ENCODE measurements at places on chromosomes 2 and 18. TPM values are rescaled to one million over a fixed set of nuclear protein-coding genes. Genes with fewer than 3 reads are reported as not detected.

Gene PLGLB2
- total RNA-seq, result 0.66 TPM

Gene NTSR2
- total RNA-seq, result not detected

Gene TRIM54
- total RNA-seq, result not detected

Gene QPCT
- 1.2 TPM for total RNA-seq

Gene ADCYAP1
- total RNA-seq, result 1.2 TPM

Gene FSIP2
- total RNA-seq, result 0.83 TPM

Gene CRYGD
- total RNA-seq, result not detected

Gene ACKR3
- 50.5 TPM for total RNA-seq

Gene UGT1A3
- total RNA-seq, result not detected

Gene VWC2L
- 0.11 TPM for total RNA-seq

GRCh38 chr2:237667893-237668292, 40.5 kb downstream of the LRRFIP1 start:
- no peak overlapping the region for H3K27ac ChIP-seq
- no peak for DNase-seq
- no peaks in the 10 kb centered on the region for H3K27me3 ChIP-seq
- peaks cover 51% of the 10 kb centered on the region for H3K4me1 ChIP-seq
- no peaks in the 10 kb centered on the region for H3K36me3 ChIP-seq

DNA sequence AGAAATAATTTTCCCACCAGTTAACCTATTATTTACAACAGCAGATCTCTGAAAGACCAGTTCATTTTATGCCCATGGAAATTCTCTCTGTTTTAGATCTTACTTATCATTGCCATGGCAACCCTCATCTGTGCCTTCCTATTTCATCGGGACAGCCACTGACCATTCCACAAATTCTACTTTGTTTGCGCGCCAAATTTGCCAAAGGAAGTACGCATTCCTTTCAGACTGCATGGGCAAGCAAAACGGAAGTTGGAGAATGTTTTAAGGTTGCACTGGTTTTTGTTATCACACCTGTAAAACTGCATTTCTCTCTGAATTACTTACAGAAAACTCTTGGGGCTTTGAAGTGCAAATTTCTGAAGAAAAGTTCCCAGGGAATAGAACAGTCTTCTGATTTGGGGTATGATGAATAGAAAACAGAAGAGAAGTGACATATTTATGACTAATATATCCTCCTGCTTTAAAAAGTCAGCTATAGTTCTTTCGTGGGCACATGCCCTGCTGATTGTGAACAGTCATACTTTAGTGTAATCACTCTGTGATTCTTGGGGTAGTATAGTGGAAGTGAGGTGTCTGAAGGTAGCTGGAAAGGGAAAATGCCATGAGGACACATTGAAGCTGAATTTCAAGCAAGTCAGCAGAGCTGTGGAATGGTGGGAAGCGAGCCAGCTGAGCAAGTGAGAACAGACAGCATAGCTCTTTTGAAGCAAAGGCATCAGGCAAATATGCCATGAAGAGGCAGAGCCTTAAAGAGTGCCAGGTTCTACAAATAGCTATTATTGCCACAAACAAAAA, 20.9 kb downstream of the NETO1 start:
- no peak for DNase-seq
- no peaks in the 10 kb centered on the region for H3K27me3 ChIP-seq
- H3K4me1 ChIP-seq, result no peaks in the 10 kb centered on the region

DNA sequence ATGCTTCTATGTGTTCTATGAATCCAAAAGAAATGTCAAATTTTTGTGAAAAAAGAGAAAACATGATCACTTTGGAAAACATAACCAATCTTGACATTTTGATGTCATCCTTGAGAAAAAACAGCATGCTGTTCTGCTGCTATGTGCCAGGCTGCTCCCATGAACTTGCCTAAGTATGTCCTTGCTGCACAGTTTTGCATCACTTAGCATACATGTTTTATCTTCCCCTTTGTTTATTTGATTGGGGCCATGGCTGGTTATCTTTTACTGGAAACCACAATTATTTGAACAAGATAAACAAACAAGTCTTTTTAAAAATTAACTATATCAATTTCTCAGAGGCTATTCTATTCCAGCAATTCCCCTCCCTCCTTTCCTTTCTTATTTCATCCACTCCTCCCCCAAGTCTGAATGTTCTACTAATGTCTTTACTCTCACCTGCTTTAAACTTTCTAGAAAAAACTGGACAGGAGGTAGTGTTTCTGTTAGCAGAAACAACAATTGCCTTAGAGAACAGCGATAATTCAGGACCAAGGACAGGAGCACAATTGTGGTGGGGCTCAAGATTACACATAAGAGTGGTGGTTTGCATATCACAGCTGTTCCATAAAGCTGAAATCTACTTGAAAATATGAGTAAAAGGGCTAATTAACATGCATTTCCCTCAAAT, 6.7 kb downstream of the AOX1 start:
- H3K4me3 ChIP-seq, result no peak overlapping the region
- H3K27me3 ChIP-seq, result no peaks in the 10 kb centered on the region
- peaks cover 28% of the 10 kb centered on the region for H3K36me3 ChIP-seq
- no peak overlapping the region for H3K27ac ChIP-seq
- no peak for DNase-seq

GRCh38 chr18:45039376-45039775, 358.7 kb downstream of the SETBP1 start:
- H3K27ac ChIP-seq, result no peak overlapping the region
- DNase-seq, result no peak
- no peak overlapping the region for H3K4me3 ChIP-seq

DNA sequence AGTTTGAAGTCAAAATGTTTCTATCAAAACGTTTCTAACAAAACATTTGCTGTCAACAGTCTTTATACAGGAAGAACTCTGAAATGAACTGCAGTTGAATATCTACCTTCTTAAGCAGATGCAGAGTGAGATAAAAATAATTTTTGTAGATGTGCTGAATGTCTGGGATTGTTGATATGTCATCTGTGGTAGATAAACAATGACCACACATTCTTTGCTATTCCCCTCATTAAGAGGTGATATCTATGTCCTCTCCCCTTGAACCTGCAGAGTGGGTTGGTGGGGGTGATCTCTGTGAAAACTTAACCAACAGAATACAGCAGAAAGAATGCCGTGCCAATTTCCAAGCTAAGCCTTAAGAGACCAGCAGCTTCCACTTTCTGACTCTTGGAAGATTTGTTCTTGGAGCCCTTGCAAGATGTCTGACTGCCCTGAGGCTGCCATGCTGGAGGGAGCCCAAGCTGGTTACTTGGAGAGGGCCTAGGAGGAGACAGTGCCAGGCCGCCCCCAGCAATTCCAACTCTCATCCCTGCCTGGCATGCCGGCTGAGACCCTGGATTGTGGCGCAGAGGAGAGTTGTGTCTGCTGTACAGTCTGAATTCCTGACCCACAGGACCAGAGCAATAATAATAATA, 80.8 kb downstream of the COLEC12 start:
- no peak for DNase-seq
- no peaks in the 10 kb centered on the region for H3K27me3 ChIP-seq
- no peaks in the 10 kb centered on the region for H3K36me3 ChIP-seq

DNA sequence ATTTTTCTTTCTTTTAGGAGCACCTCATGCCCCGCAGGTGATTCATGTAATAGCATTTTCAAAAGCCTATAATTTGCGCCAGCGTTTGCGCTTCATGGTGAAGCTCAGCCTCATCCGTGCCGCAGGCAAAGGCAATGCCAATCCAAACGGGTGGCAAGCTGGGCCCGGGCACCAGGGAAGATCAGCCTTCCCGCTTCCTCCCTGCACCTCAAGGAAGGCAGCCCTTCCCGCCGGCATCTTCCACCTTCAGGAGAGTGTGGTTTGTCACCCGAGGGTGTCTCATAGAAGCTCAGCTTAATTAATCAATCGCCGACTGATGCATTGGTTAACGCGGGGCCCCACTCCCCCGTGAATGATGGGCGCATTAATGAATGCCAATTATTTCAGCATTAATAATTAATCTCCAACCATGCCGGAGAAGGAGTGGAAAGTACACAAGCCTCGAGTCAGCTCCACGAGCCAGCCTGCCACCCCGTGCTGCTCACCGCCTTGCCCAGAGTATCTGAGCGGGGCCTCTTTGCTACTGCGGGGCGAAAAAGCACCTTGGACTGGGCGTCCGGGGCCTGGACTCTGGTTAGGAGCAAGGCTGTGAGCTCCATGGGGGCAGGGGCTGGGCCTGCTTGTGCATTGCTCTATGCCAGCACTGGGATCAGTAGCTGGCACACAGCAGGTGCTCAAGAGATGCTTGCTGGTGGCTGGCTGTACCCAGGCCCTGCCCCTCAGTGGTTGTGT, 13.0 kb downstream of the INHBB start:
- peaks cover 27% of the 10 kb centered on the region for H3K27me3 ChIP-seq
- no peaks in the 10 kb centered on the region for H3K4me1 ChIP-seq
- H3K4me3 ChIP-seq, result no peak overlapping the region
- no peaks in the 10 kb centered on the region for H3K36me3 ChIP-seq

GRCh38 chr2:64876137-64876647, 113.0 kb upstream of the SLC1A4 start:
- H3K4me3 ChIP-seq, result no peak overlapping the region
- peaks cover 19% of the 10 kb centered on the region for H3K4me1 ChIP-seq
- H3K27ac ChIP-seq, result peak overlapping the region; percentile 30
- no peaks in the 10 kb centered on the region for H3K36me3 ChIP-seq
- H3K27me3 ChIP-seq, result no peaks in the 10 kb centered on the region
- DNase-seq, result no peak

- no peak for DNase-seq
- no peaks in the 10 kb centered on the region for H3K4me1 ChIP-seq
- H3K27me3 ChIP-seq, result no peaks in the 10 kb centered on the region
Measured at GRCh38 chr2:78606895-78607294, 418.6 kb upstream of the REG3G start.

DNA sequence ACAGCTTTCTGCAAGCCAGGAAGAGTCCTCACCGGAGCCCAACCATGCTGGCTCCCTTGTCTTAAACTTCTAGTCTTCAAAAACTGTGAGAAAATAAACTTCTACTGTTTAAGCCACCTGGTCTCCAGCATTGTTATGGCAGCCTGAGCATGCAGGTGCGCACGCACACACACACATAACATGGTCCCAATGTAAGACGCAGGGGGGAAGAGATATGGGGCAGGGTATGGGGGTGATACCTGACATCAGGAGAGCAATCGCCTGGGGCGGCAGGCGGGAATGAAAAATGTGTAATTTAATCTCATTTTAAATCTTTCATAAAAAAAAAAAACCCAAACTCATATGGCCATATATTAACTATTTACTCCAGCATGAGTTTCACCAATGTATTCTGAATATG, 18.0 kb downstream of the HJURP start:
- H3K27ac ChIP-seq, result no peak overlapping the region
- no peak for DNase-seq
- no peaks in the 10 kb centered on the region for H3K27me3 ChIP-seq
- peaks cover 10% of the 10 kb centered on the region for H3K4me1 ChIP-seq
- no peaks in the 10 kb centered on the region for H3K36me3 ChIP-seq
- H3K4me3 ChIP-seq, result no peak overlapping the region

GRCh38 chr2:84257831-84258230, 201.2 kb downstream of the SUCLG1 start:
- H3K27me3 ChIP-seq, result no peaks in the 10 kb centered on the region
- no peaks in the 10 kb centered on the region for H3K4me1 ChIP-seq
- H3K36me3 ChIP-seq, result no peaks in the 10 kb centered on the region
- no peak overlapping the region for H3K27ac ChIP-seq
- no peak for DNase-seq

DNA sequence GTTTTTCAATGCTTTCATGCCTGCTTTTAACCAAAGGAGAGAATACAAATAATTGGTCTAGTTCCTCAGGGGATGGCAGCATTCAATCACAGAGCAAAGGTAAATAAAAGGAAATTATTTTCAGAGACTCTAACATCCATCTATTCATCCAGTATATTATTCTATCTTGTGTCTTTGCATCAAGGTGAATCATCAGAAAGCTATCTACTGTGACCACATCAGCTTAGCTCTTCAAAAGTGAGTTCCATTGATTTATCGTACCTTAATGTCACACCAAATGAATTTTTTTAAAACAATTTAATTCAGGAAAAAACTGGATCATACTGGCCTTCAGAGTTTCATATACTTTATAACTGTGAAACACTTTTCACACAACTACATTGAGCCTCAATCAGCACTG, 66.1 kb downstream of the CHN1 start:
- H3K4me3 ChIP-seq, result no peak overlapping the region
- H3K36me3 ChIP-seq, result no peaks in the 10 kb centered on the region
- no peaks in the 10 kb centered on the region for H3K4me1 ChIP-seq
- no peaks in the 10 kb centered on the region for H3K27me3 ChIP-seq
- H3K27ac ChIP-seq, result no peak overlapping the region

GRCh38 chr2:112304298-112304941, 29.0 kb downstream of the ZC3H6 start:
- no peak for DNase-seq
- H3K4me1 ChIP-seq, result no peaks in the 10 kb centered on the region
- H3K27ac ChIP-seq, result peak overlapping the region; percentile 38
- no peak overlapping the region for H3K4me3 ChIP-seq
- peaks cover 20% of the 10 kb centered on the region for H3K36me3 ChIP-seq

DNA sequence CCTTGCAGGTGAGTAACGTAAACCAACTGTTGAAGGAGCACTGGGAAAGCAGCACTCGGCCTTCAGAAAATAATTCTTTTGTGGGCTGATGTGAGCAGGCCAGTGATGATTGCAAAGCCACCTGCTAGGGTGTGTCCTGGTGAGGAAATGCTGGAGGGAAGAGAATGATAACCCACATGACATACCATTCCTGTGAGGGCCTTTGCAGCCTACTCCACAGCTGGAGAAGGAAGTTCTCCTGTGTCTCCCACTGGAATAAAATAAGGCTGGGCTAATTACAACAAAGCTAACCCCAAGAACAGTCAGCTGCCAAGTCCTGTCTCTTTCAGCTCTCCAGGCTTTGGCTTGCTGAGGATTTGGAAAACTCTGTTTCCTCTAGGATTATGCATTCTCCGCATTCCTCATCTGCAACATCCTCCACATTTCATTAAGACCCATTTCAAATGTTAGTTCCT, 16.7 kb upstream of the DSG1 start:
- no peaks in the 10 kb centered on the region for H3K4me1 ChIP-seq
- no peaks in the 10 kb centered on the region for H3K27me3 ChIP-seq
- H3K4me3 ChIP-seq, result no peak overlapping the region
- no peaks in the 10 kb centered on the region for H3K36me3 ChIP-seq
- DNase-seq, result no peak

DNA sequence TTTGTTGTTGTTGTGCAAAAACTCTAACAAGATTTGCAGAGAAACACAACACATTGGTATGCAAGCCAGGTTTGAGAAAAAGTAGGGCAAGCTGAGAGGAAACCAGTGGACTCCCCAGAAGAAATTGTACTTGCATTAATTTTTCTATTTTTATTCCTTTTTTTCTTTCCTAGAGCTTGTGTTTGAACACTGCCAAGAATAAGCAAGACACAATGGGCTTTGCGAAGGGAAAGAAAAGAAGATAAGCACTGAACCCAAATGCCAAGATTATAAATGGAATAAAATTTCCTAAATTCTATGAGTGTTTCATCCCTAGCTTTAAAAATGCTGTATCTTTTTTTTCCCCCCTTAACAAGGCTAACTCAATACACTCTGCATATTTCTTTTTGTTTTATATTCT, 17.0 kb upstream of the CYTIP start:
- no peak overlapping the region for H3K4me3 ChIP-seq
- no peak for DNase-seq
- H3K4me1 ChIP-seq, result no peaks in the 10 kb centered on the region
- no peaks in the 10 kb centered on the region for H3K36me3 ChIP-seq

GRCh38 chr2:33134086-33134771, 187.5 kb downstream of the LTBP1 start:
- H3K27me3 ChIP-seq, result no peaks in the 10 kb centered on the region
- DNase-seq, result peak; percentile 93
- H3K27ac ChIP-seq, result peak overlapping the region; percentile 89
- H3K36me3 ChIP-seq, result no peaks in the 10 kb centered on the region
